ENCODE measurements at places on chromosomes 12 and 14.

DNA sequence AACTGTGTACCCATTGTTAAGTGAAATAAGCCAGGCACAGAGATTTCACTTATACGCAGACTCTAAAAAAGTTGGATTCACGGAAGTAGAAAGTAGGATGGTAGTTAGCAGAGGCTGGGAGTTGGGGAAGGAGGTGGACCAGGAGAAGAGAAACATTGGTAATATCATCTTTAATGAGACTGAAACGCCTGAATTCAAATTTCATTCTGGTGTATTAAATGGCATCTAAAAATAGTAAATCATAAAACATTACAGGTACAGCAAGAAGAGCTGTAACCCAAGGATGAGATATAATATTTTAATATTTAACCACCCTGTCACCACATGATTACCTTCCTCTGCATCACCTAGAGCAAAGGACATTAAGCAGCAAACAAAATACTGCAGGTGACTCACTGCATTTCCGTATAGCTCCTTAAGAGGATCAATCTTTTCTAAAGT lies 99.4 kb downstream of the EPS8 start:
- no peak for DNase-seq

DNA sequence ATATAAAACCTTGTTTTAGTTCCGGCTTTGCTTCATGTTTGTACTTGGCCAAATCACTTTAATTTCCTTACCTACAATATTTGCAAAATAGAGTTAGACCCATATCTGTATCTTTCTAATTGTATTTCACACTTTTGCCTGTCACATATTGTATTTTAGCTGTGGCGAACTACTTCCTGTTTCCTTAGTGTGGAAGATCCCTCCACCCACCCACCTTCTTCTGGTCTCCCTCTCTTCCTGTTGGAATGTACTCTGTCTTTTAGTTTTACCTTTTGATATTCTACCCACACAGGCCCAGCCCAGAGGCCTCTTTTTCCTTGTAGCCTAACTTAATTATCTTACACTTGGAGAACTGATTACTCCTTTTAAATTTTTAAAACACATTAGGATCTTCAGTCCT lies 78.2 kb downstream of the SCN8A start:
- DNase-seq = no peak

GRCh38 chr12:108750526-108750925 lies 19.2 kb upstream of the CORO1C start:
- no peak for DNase-seq

DNA sequence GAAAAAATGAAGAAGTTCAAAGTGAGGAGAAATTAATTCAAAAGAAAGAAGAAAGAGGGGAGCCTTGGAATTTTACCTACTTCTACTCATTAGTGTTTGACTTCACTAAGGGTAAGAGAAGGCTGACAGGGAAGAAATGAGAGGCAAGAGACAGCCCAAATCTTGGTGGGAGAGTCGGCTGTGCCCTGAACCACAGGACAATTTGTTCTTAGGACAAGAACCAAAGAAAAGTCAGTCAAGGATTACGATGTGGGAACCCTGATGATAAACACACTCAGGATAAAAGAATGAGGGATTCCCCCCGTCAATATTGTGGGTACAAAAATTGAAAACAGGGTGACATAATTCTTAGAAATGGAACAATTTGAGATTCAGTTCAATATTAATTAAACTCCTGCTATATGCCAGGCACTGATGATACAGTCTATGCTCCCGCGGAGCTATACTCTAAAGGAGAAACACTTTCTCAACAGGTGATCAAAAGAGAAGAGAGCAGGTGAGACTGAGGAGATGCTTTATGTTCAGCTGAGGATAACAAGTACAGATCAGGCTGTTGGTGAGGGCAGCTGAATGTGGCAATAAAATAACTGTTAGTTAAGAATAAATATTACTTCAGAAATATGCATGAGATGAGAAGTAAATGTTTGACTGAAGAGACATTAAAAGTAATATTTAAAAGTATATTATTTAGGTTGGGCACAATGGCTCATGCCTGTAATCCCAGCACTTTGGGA lies 175.4 kb downstream of the SLC25A21 start:
- no peak for DNase-seq

- peak; percentile 25 for DNase-seq
Observed at GRCh38 chr12:25553098-25553497, at the start of gene LMNTD1. Gene LMNTD1, minus strand, starts transcription at chr12:25553283. Its CDS starts 324 bp downstream, at chr12:25552959.

Data from epithelial cell of proximal tubule (primary cell).